Posterior cingulate gyrus (tissue), 11 donors: ENCODE measurements at places on chromosomes 5 and 9.

GRCh38 chr9:89442501-89442978 is 55.4 kb downstream of the SEMA4D start:
- DNase-seq = no peak

DNA sequence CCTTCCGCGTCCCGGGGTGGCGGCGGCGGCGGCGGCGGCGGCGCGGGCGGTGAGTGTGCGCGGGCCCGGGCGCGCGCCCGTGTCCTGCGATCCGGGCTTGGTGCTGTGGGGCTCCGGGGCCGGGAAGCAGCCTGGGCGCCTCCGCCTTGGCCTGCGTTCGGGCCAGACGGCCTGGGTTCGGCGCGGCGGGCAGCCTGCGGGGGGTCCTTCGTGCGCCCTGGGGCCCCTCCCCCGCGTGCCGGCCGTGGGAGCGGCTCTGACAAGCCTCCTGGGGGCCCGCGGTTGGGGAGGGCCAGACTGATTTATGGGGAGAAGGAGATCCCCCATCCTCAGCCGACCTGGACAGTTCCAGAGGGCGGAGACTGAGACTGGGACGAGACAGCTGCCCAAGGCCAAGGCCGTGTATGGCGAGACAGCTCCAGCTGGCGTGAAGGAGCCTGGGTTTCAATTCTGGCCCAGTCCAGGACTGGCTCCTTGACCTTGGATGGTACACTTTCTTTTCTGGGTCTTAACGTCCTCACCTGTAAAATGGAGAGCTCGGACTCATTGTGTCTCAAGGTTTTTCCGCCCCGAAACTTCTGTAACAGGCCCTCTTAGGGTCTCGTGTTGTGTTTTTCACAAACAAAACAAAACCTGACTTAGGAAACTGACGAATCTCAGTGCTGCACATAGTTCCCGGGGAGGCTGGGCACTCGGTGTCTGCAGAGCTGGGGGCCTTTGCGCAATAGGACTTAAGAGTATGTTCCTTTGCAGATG is 603 bp downstream of the TMEM268 start:
- DNase-seq = peak; percentile 39

- DNase-seq = no peak
These were observed 170.1 kb downstream of the ICE1 start for GRCh38 chr5:5592541-5592940.

DNA sequence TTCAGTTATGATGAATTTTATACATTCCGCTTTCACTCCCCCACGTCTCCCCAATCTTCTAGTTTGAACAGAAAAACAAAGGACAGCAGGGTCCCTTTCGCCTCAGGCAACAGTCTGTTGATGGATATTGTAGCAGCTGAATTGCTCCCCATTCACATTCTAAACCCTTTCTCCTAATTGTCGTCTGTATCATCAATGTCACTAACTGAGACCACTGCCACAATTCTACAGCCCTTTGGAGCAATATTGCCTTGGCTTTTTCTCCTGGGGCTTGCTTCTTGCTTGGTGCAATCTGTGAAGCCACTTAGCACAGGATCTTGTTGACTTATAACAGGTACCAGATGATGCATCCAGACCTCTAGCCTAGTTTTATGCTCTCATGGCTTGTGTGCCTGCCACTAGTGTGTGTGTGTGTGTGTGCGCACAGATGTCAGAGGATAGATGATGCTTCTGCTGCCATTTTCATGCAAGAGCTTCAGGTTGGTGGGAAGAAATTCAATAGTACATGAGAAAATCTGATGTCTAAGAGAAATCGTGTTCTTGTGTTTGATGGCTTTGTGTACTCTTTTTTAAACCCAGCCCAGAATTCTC is 195.2 kb upstream of the ISL1 start:
- no peak for DNase-seq
